Activated naive CD4-positive, alpha-beta T cell (primary cell): ENCODE measurements at places on chromosomes 2 and 18.

DNA sequence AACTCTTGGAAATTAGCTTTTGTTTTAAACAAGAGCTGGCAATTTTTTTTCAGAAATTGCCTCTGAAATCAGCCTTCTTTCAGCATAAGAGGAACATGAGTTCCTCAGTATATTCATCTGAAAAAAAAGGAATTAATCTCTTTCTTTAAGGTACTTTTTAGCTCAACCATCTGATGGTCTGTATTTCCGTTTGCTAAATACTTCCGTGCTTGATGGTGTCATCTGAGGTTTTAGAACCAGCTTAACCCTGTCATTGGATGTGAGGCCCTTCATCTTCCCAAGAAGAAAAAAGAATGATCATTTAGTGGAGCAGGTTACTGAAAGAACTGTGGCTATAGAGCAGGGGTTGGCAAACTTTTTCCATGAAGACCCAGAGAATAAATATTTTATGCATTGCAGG lies 175.0 kb downstream of the TRABD2A start:
- DNase-seq, result no peak

- DNase-seq, result no peak
Measured at GRCh38 chr2:233423552-233423860, 69.2 kb downstream of the DGKD start.

DNA sequence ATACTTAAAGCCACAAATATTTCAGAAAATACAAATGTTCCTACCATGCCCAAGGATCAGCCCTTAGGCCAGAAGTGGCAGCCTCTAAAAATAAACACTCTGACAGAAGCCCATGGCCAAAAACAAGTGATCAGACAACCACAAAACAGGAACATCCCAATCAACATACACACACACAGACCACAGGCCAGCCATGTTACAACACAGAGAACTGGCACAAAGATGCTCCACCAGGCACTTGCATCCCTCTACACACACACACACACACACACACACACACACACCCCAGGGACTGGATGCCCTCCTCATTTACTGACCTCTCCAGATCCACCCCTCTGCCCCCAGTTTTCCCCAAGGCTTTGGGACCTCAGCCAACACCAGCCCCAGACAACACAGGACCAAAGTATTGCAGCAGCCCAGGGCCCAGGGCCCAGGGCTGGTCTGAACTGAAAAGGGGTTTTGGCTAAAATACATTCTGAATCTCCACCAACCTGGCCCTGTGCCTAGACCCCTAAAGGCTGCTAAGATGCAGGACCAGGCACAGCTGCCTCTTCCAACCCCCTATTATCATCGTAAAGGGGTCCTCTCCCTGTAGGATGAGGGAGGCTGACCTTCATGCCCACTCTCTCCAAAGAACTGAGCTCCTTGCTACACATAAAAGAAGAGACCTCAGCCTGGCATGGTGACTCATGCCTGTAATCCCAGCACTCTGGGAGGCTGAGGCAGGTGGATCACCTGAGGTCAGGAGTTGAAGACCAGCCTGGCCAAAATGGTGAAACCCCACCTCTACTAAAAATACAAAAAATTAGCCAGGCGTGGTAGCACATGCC lies 151.4 kb downstream of the TNS1 start:
- no peak for DNase-seq

DNA sequence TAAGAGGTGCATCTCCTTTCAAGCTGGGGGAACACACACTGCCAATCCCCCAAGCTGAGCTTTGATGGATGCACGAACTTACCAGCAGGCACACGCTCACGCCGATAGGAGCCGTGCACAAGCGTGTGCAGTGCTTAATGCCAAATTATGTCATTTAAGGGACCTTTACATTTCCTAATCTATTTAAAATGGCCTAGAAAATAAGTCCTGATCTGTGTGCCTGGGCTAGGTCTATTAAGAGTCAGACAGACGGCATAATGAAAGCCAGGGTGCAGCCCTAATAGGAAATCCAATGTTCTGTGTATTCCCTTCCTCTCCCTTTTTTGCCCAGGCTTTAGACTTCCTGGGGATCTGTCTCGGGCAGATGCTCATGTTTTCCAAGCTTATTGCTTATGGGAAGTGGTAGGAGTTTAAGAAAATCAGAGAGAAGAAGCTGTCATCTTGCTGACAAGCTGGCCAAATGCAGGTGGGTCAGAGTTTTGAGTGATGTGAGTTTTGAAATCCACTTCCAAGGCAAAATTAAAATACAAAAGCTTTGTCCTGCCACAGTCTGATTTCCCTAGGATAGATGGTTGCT lies 142.6 kb downstream of the MYT1L start:
- DNase-seq, result no peak

- no peak for DNase-seq
Measured at GRCh38 chr2:191660575-191660974, 17.4 kb upstream of the NABP1 start.

- DNase-seq, result no peak
Measured at GRCh38 chr2:221567809-221568208, 4.3 kb downstream of the EPHA4 start.

- no peak for DNase-seq
Measured at GRCh38 chr2:10276481-10277292, 26.0 kb upstream of the HPCAL1 start.

GRCh38 chr2:238256594-238257104 lies 16.8 kb upstream of the HES6 start:
- no peak for DNase-seq

- DNase-seq, result no peak
Measured at GRCh38 chr18:51561821-51562220, 364.3 kb upstream of the MEX3C start.

DNA sequence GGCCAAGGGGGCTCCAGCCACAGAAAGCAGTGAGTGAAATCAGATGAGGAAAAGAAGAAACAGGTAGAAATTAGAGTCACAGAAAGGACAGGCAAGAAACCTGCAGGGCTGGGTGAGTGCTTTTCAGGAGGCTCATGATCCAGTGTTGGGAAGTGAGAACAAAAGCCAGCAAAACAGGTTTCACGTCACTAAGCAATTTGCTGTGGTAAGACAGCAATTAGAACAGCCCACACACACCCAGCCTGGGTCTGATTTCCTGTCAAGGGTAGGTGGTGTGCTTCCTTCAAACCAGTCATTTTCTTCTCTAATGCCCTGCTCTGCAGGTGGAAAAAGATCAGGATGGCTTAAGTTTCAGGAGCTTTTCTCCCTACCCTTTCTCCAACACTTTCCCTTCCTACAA lies 52.9 kb upstream of the XDH start:
- no peak for DNase-seq

GRCh38 chr18:23871410-23871809 lies 143.1 kb upstream of the TTC39C start:
- DNase-seq, result peak; percentile 65

DNA sequence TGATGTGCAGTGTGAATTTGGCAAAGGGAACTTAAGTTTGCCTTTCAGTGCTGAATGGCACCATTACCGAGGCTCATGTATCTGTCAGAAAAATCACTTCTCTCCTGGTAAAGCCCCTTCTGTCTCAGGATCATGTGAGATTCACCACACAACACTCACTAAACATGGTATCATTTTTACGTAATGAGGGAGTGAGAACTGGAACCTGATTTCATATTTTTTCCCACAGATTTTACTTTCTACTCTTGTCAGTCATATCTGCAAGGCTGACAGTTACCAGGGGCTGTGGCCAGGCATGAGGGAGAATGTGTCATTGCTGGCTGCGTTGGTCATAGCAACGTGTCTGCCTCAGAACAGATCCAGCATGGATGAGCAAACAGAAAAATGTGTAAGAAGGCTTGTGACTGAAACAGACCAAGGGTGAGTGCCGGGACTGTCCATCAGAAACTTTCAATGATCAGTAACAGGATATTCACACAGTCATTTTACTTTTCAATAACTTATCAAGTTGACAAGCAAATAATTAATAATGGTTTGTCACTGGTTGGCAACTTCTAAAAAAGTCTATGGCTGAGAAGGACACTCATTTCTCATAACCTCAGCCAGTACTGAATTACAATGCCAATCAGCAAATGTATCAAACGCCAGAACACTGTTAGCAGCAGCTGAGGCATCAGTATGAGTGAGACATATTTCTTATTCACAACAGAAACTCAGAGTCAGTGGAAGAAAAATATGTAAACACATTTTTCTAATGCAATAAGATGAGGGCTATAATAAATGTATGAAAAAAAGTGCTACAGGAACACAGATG lies 100.5 kb downstream of the CDC42EP3 start:
- no peak for DNase-seq

DNA sequence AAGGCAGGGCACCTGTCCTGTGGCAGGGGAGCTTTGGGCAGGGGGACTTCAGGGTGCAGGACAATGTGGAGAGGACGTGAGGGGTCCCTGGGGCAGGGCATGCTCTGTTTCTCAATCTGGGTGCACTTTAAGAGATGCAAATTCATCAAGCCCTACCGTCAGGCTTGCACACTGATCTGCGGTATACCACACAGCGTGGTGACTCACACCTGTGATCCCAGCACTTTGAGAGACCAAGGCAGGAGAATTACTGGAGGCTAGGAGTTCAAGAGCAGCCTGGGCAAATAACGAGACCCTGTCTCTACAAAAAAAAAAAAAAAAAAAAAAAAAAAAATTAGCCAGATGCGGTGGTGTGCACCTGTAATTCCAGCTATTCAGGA lies 10.2 kb upstream of the GPC1 start:
- no peak for DNase-seq

GRCh38 chr18:74402806-74403433 lies 54.2 kb downstream of the DIPK1C start:
- DNase-seq, result no peak

GRCh38 chr18:11289248-11289647 lies 139.9 kb upstream of the PIEZO2 start:
- no peak for DNase-seq
